ENCODE measurements at places on chromosomes 4 and X.

GRCh38 chrX:153468008-153468580 is 2.3 kb downstream of the HAUS7 start:
- no peak for DNase-seq

GRCh38 chr4:154779362-154779947 is 1.6 kb upstream of the RBM46 start:
- no peak for DNase-seq

GRCh38 chrX:29299684-29300083 is 712.4 kb downstream of the IL1RAPL1 start:
- no peak for DNase-seq

DNA sequence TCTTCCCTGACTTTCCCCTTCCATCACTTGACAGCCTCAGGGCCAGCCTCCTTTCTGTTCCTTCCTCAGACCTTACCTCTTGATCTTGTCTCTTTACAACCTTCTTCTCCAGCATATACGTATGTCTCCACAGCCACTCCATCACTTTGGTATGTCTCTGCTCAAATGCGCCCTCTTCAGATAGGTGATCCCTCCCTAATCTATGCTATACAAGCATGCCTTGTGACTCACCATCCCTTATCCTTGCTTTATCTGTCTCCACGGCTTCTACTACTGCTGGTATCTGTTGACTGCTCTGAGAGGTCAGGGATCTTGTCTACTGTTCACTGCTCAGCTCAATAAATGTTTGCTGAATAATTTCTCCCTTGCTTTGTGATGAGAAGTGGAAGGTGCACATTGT is 9.0 kb downstream of the ARAP2 start:
- DNase-seq = no peak

DNA sequence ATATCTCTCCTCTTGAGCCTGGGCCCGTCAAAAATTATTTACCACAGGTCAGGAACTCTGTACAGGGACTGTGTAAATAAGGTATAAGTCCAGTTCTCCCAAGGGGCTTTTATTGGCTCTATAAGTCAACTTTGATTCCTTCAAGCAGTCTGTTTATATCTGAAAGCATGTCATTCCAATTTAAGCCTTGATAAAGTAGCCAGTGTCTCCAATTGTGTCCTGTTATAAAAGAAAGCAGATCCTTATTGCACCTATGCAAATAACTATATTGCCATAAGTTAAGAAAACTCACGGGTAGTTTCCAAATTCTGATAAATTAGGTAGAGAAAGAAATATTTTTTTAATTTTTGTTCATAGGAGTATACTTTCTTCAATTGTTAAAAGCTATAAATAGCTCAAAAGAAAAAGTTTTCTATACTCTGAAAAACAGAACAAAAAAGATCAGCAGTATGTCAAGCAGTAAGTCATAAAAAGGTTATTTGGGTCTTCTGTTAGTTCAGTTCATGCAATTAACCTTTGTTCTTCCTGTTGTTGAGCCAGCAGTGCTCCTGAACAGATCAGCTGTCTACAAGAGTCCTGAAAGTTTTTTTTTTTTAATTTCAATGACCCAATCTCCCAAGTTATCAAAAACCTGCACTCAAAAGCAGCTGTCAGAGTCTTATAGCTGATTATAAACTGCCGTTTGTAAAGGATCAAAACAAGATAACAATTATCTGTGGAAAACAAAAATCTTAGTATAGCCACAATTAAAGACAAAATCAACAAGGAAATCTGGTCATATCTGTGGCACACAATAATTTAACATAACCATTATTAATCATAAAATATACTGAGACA is 178.4 kb upstream of the GALNT7 start:
- no peak for DNase-seq

GRCh38 chrX:107677501-107677901 is 49.2 kb downstream of the PRPS1 start:
- no peak for DNase-seq
